ENCODE measurements at places on chromosomes 6 and 20.

DNA sequence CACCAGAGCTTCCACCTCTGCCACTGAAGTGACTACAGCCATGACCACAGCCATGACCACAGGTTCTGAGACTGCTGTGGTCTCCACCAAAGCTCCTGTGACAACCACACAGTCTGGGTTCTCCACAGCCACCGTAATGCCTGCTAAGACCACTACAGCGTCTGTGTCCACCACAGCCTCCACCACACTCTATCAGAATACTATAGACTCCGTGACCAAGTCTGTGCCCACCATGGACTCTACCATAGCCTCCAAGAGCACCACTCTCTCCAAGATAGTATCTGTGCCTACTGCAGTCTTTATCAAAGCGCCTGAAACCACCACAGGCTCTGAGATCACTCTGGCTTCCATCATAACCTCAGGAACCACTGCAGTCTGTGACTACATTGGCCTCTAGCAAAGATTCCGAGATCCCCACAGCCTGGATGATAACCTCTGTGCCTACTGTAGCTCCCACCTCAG is 18.3 kb upstream of the MUC21 start:
- DNase-seq = no peak

DNA sequence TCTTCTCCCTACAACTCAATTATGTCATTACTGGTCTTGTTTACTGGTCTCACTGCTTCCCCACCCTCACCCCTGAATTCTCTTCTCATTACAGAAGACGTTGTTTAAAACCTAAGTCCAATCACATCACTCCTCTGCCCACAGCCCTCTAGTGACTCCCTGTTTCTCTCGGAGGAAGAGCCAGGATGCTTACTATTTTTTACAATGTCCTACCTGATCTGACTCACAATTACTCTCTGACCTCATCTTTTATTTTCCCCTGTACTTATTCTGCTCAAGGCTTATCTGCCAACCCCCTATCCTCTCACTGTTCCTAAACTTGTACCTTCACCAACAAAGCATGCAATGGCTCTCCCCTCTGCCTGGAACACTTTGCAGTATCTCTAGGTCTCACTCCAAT is 400.4 kb upstream of the PTCHD4 start:
- no peak for DNase-seq

- no peak for DNase-seq
These were observed 11.2 kb downstream of the NT5DC1 start for GRCh38 chr6:116111552-116112528.

GRCh38 chr6:123458218-123458617 is 178.5 kb downstream of the TRDN start:
- no peak for DNase-seq

- no peak for DNase-seq
These were observed 80.6 kb upstream of the PAK5 start for GRCh38 chr20:9919271-9920014.

- DNase-seq = no peak
These were observed 15.1 kb downstream of the BMP7 start for GRCh38 chr20:57251344-57251743.

DNA sequence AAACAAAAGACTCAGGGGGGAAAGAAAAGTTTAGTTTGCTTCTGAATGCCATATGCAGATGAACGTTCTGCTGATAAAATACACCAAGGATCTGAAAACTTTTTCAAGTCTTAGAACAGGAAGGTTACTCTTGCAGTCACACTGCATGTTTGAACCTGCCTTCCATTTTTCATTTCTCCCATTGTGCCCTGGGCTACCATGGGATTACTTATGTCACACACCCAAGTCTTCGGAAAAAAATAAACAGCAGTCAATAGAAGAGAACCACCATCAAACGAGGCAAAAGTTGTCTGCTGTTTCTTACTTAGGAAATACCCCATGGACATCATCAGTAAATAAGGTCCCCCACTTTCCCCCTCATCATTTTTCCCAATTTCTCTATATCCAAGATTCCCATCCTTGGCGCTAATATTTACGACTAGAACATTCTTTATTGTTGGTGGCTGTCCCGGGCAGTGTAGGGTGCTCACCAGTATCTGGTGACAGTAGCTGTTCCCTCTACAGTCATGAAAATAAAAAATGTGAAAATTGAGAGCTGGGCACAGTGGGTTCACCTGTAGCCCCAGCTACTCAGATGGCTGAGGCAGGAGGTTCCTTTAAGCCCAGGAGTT is 202.5 kb downstream of the BCAS1 start:
- DNase-seq = no peak

- no peak for DNase-seq
These were observed 82.3 kb upstream of the PTPRT start for GRCh38 chr20:43271980-43272379.

DNA sequence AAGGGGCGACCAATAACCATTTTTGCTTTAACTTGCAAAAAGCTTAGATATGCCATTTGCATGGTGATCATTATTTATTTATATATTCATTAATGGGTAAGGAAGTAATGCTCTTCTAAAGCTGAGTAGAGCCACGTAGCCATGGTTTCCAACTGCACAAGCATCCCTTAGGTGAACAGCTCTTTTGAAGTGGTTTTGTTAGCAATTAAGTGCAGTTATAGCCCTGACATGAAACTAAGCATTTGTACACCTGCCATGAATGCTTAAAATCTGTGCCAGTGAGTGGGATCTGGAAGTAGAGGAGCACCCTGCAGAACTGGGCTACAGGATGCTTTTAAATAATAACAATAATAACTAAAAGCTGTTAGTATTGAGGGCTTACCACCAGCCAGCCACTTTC is 19.1 kb downstream of the TRAF3IP2 start:
- no peak for DNase-seq

GRCh38 chr6:116616737-116617053 is 416 bp downstream of the RSPH4A start:
- no peak for DNase-seq

DNA sequence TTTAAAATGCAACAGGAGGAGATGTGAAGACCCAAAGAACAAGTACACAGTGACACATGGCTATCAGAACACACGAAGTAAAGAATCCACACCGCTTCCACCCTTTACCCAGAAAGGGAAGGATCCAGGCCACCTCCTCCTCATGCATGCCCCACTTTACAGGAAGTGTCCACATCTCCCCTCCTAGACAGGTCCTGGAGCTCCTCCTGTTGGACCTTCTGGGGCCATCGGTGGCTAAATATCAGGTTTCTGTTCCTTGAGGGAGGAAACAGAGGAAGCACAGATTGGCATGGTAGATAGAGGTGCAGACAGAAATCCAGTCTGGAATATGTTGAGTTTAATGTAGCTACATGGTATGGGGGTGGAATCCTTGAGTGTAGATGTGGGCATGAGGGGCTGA is 10.9 kb downstream of the NINL start:
- DNase-seq = no peak

GRCh38 chr6:965343-965742 is 272.4 kb upstream of the EXOC2 start:
- no peak for DNase-seq

DNA sequence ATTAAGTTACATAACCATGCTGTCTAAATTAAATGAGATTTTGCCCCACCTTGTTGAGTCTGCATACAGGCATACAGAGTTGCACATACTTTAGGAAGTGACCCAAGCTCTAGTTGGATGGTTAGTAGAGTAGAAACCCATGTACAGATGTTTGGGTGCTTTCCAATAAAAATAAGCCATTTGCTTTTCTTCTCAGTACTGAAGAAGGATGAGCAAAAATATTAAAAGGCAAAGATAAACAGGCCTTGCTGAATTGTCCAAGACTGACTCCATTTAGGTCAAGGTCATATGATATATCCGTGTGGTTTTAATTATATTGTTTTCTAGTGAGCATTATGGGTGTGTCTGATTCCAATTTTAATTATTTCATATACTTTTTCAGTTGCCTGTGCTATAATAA is 589.4 kb downstream of the RFPL4B start:
- no peak for DNase-seq

DNA sequence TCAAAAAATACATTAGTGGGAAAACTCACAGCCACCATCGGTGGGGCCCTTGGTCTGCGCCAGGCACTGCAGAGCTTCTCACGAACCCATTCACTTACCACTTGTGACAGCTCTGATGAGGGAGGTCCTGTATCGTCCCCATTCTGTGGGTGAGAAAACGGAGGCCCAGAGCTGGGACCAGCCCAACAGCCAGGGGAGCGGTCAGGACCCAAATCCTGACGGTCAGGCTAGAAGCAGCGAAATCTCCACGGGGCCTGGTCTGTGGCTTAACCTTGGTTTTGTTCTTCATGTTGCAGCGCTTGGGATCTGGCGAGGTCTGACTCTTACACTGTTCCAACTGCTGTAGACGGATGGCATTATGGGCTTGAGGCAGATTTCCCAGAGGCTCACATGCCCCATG is 7.7 kb upstream of the VSX1 start:
- DNase-seq = no peak

GRCh38 chr6:165732696-165733488 is 69.9 kb upstream of the PDE10A start:
- DNase-seq = no peak

DNA sequence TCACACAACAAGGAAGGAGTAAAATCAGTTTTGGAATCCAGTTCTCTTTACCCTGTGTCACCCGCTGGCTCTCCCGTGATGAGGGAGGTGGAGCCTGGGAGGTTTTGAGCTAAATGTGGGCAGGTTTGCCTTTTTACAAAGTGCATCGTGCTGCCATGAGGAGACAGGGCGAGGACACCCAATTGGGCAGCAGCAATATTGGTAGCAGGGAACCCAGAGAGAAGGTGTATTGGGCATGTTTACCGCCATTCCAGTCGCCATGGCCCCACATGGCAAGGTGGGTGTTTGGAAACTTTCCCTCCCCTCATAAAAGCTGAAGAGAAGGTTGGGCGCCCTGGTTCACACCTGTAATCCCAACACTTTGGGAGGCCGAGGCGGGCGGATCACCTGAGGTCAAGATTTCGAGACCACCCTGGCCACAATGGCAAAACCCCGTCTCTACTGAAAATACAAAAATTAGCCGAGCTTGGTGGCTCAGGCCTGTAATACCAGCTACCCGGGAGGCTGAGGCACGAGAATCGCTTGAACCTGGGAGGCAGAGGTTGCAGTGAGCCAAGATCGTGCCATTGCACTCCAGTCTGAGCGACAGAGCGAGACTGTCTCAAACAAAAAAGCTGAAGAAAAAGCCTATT is 3.5 kb upstream of the UBE2V1 start:
- DNase-seq = no peak

DNA sequence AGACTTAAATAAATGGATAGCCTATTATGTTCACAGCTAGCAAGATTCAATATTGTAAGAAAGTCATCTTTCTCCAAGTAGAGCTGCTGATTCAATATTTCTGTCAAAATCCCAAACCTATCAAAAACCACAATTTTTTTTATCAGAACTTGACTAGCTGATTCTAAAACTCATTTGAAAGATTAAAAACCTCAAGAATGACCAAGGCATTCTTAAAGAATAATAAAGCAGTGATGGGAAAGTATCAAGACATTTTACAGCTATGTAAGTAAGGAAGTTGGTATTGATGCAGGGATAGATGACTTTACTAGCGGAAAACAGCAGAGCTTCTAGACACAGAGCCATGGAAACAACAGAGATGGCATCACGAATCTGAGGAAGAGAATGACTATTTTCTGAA is 64.7 kb downstream of the SAMD3 start:
- no peak for DNase-seq

GRCh38 chr6:20885076-20885475 is 350.8 kb downstream of the CDKAL1 start:
- no peak for DNase-seq

GRCh38 chr20:22368235-22368634 is 216.1 kb downstream of the FOXA2 start:
- no peak for DNase-seq

GRCh38 chr6:2449572-2449940 is 204.2 kb upstream of the GMDS start:
- no peak for DNase-seq
